ENCODE measurements at places on chromosomes 2 and 18.

DNA sequence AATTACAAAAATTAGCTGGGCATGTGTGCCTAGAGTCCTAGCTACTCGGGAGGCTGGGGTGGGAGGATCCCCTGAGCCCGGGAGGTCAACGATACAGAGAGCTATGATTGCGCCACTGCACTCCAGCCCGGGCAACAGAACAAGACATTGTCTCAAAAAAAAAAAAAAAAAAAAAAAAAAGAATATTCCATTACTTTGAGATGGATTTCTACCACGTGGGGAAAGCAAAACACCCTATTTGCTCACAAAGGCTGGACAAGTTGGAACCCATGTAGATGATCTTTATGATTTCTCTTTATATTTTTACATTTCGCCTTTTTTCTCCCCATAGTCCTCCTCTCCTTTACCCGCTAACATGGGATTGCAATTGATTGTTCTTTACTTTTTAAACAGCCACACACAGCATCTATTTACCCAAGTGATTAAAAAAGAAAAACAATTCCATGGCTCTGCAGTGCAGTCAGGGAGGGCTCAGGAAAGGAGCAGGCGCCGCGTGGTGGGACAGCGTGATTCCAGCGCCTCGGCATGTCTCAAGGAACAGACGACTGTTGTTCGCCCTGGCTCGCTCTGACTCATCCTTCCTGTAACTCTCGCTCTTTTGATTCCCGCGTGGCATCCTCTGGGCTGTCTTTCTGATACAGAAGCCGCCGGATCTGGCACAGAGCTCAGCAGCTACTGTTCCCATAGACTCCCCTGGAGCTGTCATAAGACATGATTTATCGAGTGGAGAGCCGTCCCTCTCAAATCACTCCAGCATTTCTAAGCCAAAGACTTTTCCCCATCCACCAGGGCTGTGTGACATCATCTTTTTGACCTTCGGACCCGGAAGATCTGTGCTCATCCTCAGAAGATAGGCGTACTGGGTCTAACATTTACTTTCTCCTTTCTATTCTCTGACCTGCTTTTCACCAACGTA lies 230.4 kb upstream of the AGAP1 start:
- no peak for DNase-seq

GRCh38 chr2:61018318-61018755 lies 282 bp upstream of the PUS10 start:
- DNase-seq = no peak

- no peak for DNase-seq
Measured at GRCh38 chr2:199847181-199847864, 3.7 kb downstream of the FTCDNL1 start.

- no peak for DNase-seq
Measured at GRCh38 chr2:196742685-196743084, 56.8 kb downstream of the GTF3C3 start.

DNA sequence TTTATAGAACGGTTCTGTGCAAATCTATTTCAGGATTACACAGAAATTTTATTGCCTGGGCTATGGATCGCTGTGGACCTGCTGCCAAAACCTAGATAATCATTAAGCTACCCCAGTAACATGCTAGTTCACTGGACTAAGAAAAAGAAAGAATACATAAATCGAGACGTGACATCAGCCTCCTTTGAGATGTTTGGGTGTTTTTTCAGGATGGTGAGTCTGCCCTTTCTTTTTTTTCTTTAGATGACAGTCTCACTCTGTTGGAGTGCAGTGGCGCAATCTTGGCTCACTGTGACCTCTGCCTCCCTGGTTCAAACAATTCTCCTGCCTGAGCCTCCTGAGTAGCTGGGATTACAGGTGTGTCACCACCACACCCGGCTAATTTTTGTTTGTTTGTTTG lies 52.0 kb downstream of the FHOD3 start:
- no peak for DNase-seq

DNA sequence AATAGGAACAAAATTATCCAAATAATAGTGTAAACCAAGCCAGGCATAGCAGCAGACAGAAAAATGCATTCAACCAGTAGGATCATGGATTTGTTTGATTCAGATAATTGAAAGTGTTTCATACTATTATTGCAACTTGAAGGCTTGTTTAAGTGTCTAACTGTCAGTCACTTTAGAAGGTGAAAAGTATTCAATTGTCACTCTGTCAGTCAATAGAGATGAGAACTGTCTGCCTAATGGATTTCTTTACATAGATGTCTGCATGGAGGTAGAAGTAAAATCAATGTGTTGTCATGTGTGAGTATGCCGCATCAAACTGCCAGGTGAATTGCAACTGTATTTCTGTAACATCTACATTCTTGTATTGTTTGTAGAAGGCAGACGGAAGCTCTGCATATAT lies 65.0 kb downstream of the ZNF407 start:
- no peak for DNase-seq

DNA sequence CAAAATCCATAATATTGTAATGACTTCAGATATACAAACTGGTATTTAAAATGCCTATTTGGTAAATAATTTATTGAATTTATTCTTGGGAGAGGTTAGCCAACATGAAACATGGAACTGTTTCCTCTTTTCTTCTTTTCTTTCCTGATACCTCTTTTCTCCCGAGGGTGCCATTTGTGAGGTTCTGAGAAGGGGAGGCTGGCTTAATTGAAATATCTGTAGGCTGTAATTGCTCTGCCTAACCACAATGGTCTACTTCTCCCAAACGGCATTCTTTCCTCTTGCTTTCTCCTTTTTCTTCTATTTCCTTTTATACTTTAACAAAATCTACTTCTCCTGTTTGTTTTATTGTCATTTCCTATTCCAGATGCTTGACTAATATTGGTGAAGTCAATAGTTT lies 114.9 kb downstream of the TCF4 start:
- no peak for DNase-seq

DNA sequence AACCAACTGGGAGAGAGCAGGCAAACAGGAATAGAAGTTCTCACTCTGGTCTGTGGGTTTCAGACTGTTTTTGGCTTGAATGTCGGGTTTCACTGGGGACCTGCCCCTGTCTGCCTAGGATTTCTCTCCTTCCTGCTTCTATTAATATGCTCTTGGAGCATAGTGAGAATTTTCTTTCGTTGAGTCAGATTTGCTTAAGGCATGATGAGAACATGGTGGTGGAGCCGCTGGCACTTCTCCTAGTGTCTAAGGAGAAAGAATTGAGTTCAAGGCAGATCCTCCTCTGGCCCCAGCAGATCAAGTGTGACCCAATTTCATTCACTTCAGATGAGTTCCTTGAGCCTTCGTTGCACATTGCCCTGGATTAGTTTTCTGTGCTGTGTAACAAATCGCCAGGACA lies 103.9 kb upstream of the HS6ST1 start:
- DNase-seq = no peak

- no peak for DNase-seq
Measured at GRCh38 chr18:51029378-51029693, 677 bp upstream of the SMAD4 start.

GRCh38 chr2:209938906-209939305 lies 63.5 kb upstream of the RPE start:
- no peak for DNase-seq

DNA sequence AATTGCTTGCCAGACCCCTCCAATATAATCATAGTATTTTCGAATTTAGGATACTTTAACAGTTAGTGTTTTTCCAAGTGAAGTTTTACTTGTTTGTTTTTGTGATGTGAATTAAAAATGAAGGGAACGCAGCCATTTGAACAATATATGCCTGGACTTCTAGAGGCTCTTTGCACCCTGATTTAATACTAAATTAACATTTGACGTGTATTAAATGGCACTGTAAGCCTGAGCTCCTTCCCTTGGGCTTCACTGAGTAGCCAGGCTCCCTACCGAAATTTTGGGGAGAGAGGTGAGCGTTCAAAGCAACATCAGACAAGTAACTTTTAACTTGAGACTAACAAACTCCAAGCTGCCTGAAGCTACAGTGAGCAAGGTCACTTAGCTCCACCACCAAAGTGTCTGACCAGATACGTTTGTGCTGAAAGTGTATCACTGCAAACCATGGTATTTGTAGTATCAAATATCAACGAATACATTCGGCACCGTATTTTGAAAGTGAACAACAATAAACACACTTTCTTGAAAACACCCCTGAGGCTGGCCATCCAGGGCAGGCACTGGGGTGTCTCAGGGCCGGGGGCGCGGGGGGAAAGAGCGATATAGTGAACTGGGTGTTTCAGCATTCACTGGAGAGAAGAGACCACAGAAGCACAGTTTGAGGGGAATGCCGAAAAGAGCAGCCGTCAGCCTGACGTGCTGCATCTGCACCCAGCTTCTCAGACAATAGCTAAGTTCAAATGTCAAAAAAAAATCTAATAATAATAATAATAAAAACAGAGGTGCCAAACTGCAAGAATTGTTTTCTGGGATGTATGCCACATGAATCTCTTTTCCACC lies 7.7 kb upstream of the POU3F3 start:
- DNase-seq = no peak

All from erythroblast (primary cell).